AG09309 (cell line): ENCODE measurements at places on chromosomes 1 and 21.

GRCh38 chr1:152089014-152089674 lies at the start of gene TCHHL1:
Gene TCHHL1 (minus strand): TSS chr1:152089064. CDS start chr1:152088143, 921 bp downstream.
- no peak for DNase-seq

- peak; percentile 93 for DNase-seq
Measured at GRCh38 chr1:170461762-170462384, 70.1 kb upstream of the GORAB start.

DNA sequence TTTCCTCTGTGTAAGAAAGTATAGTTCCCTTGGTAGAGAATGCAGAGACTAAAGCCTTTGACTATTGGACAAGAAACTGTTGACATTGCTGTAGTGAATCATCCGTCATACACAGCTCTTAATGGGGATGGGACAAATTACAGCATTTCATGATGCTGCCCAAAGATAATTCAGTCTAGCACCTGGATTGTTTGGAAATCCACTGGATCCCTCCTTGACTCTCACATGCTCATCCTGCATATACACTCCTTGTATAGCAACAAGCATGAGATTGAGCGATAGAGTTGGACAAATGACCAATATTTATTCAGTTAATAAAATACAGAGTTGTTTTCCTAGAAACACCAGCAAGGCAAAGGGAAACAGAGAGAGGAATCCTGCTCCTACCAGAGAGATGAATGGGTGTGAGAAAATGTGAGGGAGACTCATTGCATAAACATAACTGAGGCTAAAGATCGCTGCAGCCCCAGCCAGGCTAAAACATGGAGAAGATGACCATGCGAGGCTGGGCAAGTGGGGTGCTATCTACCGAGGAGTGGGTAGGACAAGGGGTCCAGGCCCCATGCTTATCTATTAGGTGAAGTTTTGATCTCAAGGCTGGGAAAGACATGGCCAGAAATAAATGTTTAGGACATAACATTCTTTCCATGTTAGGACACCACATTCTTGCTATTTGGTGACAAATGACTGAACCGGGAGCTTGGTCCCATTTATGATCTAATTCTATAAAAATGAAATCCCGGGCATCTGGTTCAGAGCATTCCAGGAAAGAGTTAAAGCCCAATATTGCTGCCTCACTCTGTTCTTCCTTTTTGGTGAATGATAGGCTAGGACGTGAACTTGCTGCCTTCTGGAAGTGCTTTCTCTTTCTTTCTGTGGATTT lies 153.2 kb downstream of the TGFB2 start:
- no peak for DNase-seq

DNA sequence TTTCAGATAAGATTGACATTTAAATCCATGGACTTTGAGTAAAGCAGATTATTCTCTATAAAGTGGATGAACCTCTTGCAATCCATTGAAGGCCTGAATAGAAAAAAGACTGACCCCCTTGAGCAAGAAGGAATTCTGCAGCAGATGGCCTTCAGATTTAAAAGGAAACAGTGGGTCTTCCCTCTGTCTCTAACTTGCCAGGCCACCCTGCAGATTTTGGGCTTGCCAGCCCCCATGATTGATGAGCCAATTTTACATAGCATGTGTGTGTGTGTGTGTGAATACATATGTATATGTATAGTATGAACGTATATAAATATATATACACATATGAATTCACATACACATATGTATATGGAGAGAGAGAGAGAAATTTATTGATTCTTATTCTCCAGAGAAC lies 113.4 kb downstream of the GRIK1 start:
- DNase-seq = no peak

- DNase-seq = no peak
Measured at GRCh38 chr21:42353623-42354022, 2.8 kb upstream of the TFF2 start.

DNA sequence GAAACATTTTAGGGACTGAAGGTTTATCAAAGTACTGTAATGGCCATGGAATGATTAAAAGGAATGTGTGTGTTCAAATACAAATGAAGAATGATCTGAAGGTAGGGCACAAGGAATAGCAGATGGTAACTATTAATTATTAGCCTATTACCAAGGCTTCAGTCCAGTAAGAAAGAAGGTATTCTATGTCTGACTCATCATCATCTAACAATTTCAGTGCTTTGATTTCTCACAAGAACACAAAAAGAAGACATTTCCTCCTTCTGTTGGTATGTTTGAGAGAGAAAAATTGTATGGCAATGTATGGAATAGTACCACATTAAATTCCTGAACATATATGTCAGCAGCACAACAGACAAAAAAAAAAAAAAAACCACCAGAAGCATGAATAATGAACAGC lies 57.5 kb downstream of the TYW3 start:
- DNase-seq = no peak

- no peak for DNase-seq
Measured at GRCh38 chr1:47855230-47855629, 142.0 kb downstream of the TRABD2B start.

- DNase-seq = no peak
Measured at GRCh38 chr21:43188592-43189210, 19.9 kb downstream of the CRYAA start.

DNA sequence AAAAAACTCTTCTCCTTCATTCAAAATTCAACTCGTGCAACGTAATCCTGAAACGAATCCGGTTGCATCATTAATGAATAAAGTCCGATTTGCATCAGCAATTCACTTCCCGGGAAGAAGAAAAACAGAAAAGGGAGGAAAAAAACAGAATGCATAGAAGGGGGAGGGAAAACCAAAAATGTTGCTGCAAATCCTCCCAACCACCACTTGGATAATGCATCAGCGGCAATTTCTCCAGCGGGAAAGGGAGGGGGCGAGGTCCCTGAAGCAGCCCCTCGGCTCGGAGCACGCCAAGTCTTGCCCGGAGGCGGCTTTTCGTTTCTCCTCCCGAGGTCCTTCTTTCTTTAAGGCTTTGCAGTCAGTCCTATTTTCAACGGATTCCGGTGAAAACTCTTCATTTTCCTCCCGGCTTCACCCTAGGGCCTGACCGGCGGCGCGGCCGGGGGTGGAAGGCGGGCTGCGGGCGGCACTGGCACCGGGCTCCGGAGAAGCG lies 723 bp downstream of the CDC42BPA start:
- no peak for DNase-seq

DNA sequence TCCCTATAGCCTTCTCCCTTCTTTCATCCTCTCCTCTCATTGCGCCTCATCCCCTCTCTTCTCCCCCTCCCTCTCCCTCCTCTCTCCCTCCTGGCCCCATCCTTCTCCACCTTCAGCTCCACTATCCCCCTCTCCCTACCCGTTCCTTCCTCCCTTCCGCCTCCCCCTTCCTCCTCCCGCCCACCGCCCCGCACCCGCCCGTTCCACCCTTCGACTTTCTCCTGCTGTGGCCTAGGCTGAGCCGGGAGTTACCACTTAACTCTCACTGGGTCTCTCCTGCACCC lies 1.6 kb downstream of the NPR1 start:
- no peak for DNase-seq

DNA sequence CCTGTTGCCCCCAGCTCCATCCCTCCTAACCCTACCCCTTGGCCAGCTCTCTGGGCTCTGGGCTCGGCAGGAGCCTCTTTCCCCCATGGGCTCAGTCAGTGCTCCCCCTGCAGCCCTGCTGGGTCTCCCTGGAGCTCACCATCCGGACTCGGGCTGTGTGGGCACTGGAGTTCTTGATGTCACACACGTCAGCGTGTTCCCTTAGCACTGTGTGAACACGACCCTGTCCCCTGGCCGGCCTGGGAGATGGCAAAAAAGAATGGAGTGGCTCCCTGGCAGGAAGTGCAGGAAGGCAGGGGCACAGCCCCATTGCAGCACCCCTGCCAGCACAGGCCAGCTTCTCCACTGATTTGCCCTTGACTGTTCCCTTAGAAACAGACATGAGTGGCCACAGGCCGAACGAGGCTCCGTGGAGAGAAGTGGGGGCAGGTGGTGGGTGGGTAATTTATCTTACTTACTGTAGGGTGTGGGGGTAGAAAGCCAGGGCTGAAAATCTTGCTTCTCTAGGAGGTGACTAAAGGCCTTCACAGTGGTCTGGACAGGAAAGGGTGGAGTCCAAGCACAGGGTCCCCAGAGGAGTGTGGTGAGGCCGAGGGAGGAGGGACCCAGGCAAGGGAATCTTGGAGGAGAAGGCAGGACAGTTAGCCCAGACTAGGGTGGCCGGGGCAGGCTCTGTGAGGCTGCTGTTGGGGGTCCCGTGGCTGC lies 381.7 kb upstream of the VAMP3 start:
- no peak for DNase-seq

GRCh38 chr1:156525071-156525501 lies 24.5 kb upstream of the MEF2D start:
- DNase-seq = no peak

- no peak for DNase-seq
Measured at GRCh38 chr1:45412899-45413298, 72.7 kb upstream of the MUTYH start.

- no peak for DNase-seq
Measured at GRCh38 chr1:223228931-223229528, 86.0 kb upstream of the TLR5 start.

DNA sequence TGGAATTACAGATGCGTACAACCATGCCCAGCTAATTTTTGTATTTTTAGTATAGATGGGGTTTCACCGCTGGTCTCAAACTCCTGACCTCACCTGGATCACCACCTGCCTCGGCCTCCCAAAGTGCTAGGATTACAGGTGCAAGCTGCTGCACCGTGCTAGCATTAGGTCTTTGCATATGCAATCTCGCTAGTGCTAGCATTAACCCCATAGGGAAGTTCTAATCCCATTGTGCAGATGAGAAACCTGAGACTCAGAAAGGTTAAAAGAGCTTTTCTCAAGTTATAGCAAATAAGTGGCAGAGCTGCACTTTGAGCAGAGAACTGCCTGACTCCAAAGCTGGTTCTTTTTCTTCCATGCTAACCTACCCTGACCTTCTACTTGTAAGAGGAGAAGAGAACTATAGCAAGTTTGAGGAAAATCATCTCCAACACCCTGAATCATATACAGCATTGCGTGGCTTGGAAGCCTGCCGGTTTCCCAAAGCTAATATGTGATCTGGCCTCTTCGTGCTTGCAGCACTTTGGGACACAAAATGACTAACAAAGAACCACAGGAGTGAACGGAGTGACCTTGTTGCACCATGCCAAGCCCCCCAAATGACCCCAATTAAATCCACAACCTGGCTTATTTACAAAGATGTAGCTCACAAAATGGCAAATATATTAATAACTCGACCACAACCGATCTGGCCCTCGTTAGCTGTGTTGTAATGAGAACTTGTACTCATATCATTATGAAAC lies 185.1 kb downstream of the TM2D1 start:
- peak; percentile 86 for DNase-seq

DNA sequence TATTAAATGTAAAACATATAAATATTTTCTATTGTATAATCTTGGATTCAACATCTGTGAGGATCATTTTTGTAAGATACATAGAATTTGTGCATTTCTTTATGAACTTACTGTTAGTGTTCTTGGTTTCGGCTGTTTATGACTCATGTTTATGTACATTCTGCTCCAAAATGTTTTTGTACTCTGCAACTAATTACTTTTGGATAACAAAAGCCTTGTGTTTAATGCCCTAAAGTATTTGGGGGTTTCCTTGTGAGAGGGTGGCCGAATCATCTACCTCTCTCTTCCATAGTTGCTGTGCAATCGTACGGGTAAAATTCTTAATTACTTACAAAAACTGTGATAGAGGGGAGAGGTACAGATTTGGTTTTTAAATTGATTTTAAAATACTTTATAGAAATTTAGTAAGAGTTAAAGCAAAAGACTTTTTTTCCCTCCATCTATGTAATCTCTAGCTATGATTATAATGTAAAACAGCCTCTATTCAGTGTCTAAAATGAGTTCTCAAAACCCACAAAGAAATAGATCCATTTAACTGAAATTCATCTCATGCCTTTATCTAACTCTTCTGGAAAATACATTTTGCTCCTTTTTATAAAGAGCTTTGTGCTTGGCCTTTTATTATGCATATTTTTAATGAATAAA lies 38.7 kb upstream of the LRRC8C start:
- no peak for DNase-seq

GRCh38 chr1:197103300-197103699 lies 36.2 kb upstream of the F13B start:
- no peak for DNase-seq

DNA sequence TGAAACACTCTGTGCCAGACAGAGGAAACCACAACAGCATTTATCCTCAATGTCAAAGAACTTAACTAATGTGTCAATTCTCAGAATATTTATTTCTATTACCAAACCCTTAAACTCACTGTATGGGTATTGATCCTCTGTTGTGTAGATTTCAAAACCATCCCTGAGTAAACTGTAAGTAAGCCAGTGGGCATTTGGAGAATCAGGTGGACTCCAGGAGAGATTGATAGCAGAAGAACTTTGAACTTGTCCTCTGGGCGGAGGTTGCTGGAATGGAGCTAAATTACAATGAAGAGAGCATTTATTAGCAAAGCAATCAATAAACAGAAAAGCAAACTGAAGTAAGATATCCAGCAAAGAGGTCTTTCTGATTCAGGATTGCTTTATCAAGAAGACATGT lies 216.1 kb downstream of the USH2A start:
- DNase-seq = no peak

DNA sequence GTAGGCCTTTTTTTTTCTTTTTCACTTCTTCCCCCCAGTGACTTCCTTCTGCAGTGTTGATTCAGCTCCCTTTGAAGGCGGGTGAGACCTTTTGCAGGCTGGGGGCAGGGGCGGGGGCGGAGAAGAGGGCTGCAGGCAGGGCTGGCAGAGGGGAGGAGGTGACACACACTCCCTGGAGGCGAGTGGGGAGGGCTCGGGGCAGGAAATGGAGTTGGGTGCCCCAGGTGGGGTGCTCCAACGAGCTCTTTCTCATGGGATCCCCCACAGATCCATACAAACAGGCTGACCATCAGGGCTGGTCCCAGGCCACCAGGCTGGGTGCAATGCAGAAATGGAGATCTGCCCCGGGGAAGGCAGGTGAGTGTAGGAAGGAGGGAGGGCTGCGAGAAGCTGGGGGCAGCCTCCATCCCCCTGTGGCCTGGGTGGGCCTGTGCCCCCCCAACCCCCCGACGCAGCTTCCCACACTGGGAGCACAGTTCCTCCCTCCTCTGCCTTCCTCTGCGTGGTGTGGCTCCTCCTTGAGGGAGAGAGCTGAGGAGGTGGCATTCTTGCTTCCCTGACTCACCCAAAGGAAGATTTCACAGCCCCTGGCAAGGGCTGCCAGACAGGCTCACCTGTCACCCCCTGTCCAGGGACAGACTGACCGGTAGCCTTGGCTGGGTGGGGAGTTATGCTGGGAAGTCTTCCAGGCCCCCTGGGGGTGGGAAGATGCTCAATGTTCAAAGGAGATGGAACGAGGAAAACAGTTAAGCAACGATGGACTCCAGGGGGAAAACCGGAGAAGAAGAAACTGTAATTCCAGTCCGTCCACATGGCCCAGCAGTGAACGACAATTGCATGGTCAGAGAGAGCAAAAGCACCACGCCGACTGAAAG lies 7.1 kb upstream of the ITGB2 start:
- DNase-seq = no peak

- no peak for DNase-seq
Measured at GRCh38 chr1:83760226-83761021, 238.5 kb downstream of the TTLL7 start.

- DNase-seq = no peak
Measured at GRCh38 chr1:61285371-61285885, 203.1 kb downstream of the NFIA start.

GRCh38 chr1:95582191-95582590 lies 348.2 kb downstream of the RWDD3 start:
- DNase-seq = no peak
